ENCODE measurements at places on chromosomes 6 and 20.

- no peak for DNase-seq
Measured at GRCh38 chr20:38395165-38395564, 40.0 kb downstream of the SNHG17 start.

GRCh38 chr20:57469418-57470211 is 55.3 kb downstream of the CTCFL start:
- DNase-seq, result no peak

- no peak for DNase-seq
Measured at GRCh38 chr6:85115376-85115775, 334.5 kb upstream of the NT5E start.

- no peak for DNase-seq
Measured at GRCh38 chr20:53829724-53830521, 236.3 kb upstream of the ZNF217 start.

DNA sequence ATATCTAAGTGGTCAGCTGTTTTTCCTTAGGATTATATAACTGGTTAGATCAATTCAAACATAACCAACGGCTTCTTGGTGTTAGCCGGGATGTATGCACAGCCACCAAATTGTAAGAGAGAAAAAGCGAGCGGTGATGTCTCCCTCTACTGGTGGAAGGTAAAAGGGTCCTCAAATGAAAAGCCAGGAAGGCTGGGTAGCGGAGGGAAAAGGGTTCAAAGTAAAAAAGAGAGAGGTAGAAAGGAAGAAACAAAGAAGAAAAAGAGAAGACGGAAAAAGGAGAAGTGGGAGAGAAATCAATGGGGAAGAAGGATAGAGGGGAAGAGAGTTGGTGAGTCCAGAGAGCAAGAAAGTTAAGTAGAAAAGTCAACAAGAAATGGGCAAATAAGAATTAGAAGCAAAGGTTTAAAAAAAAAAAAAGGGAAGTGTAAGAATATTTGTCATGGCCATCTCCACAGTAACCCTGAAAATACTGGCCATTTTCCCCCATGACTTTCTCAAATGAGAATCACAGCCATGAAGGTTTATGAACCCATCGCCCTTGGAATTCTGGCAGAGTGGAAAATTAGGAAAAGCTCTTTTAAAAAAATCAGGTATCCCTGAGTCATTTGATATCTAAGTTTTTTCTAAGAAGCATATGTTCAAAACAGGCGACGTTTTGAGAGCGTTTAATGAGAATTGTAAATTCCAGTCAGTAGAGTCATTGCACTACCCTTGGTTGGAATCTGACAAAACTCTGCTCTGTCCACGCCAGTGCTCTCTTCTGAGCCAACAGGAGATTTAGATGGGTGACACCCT is 155.6 kb upstream of the SNX9 start:
- DNase-seq, result peak; percentile 30

DNA sequence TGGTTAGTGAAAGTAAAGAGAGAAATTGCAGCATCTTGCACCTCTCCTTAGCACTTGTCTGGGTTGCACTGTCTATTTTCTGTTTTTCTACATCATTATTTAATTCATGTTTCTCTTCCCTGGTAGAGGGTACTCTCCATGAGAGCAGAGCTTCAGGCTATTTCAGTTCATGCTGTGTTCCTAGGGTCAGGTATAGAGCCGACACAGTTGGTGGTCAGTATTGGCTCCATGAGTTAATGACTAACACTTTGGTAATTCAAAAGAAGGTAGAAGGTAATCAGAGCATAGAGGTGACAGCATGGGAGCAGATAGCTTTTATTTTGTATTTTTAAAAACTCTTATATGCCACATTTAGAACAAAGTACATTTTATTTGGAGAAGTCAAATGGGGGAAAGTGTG is 42.7 kb downstream of the RIMS1 start:
- DNase-seq, result no peak

DNA sequence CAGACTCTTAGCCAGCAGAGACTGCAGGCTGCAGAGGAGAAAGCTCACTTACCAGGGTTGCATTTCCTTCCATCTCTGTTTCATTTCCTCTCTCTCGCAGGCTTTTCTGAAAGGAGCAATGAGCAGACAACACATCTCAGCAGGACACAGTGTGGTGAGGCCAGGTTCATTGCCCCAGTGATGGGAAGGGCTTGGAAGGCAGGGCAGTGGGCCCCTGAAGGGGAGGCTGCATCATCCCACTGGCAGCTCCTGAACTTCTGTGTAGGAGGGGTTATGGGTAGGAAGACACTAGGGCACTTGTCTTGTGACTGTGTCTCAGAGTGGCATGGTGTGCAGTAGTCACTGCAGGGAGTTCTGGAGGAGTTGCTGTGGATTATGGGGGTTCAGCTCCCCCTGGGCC is 246.8 kb downstream of the QKI start:
- DNase-seq, result no peak

DNA sequence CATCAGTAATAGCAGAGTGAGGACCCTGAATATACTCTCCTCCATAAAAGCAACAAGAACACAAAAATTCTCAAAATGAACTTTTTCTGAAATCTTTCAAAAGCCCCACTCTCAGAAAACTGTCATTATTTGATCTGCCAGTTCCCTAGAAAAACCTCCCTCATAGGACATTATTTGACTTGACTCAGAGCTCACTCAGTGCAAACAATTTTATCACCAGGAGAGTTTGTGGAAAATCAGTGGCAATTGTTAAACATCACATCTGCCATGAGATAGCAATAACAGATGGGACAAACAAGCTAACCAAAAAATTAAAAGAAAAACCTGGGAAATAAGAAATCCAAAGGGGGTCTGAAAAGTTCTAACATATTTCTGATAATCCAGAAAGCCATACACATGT is 100.0 kb downstream of the ATG5 start:
- no peak for DNase-seq

GRCh38 chr20:16224836-16225235 is 348.4 kb downstream of the KIF16B start:
- DNase-seq, result no peak

- no peak for DNase-seq
Measured at GRCh38 chr20:1327241-1327653, 1.7 kb downstream of the SDCBP2 start.

- no peak for DNase-seq
Measured at GRCh38 chr6:20246125-20246524, 33.9 kb upstream of the MBOAT1 start.

DNA sequence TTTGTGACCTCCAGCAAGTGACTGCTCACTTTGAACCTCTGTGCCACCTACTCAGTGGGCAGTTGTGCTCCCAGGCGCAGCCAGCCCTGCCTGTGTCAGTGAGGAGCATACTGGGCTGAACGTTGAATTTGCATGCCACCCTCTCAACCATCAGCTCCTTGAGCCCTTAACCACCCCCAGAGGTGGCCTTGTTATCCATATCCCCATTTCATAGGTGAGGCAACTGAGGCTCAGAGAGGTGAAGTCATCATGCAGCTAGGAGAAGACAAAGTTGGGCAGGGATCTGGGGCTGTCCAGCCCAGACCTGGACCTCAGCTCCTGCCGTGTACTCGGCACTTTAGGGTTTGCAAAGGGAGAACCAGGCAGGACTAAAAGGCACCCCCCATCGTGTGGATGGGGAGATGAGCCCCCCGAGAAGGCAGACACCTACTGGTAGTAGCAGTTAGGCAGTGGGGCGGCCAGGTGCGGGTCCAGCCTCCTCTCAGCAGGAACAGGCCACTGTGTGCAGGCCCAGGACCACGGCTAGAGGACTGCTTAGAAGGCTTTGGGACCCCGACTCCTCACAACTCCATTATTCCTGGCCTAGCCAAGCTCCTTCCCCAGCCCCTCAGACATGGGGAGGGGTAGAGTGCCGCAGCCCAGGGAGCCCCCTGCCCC is 100.8 kb upstream of the MYL9 start:
- no peak for DNase-seq

DNA sequence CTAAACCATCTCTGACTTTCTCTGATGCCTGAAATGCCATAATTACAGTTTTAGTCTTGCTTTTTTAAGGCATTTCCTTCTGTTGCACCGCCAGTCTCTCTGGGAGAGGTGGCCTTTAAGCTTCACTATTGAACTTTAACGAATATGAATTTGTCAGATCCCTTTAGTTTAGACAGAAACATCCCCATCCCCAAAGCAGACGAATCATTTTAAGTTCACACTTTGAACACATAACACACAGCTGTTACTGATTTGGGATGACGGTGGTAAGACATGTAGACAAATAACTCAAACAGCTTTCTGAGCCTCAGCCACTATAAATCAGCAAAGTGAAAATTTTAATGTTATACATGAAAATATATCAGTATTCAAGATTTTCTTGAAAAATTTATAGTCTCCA is 7.2 kb upstream of the IPCEF1 start:
- DNase-seq, result no peak

- no peak for DNase-seq
Measured at GRCh38 chr6:169568314-169569087, 133.3 kb downstream of the WDR27 start.

DNA sequence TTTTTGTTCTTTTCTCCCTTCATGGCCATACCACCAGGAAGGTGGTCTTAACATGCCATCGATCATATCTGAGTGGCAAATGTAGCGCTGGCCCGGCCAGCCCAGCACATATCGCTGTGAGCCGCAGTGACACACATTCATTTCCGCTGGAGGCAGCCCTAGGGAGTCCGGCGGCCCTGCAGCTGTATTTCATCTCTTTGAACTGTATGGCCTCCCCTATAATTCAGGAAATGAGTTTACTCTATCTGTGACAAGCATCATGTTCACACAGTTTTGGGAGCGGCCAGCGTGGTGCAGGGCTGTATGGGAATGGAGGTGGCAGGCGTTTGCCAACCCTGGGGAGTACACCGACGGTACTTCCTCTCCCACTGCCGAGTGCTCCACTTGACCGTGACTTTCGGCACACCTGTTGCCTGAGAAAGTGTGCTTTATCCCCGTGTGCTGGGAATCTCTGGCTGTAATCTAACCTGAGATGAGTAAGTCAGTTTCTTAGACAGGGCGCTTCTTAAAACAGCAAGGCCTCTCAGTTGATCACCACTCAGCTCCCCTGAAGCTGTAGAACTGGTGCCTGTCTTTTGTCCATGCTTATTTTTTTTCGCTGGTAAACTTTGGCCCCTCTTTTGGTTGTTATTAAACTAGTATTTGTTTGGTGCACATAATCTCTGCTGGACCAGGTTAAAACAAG is 257.1 kb upstream of the TAB2 start:
- DNase-seq, result peak; percentile 14

DNA sequence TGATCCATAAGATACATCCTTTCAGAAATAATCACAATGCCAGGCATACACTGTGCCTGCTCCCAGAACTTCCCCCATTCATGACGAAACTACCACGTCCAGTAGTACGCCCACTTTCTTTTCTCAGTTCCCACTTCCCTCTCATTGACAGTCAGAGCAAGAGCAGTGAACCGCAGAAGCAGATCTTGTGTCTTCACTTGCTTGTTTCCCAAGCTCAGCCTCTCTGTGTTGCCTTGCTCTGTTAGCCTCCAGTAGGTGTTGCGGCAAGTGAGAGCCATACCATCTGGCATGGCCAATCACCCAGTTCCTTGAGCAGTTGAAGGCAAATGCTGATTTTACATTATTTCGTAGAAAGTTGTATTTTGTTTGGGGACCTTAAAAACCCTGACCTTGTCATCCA is 11.7 kb downstream of the UST start:
- DNase-seq, result no peak

GRCh38 chr20:4470375-4470774 is 251.3 kb upstream of the PRND start:
- no peak for DNase-seq

GRCh38 chr6:163834226-163834970 is 419.9 kb downstream of the QKI start:
- no peak for DNase-seq

DNA sequence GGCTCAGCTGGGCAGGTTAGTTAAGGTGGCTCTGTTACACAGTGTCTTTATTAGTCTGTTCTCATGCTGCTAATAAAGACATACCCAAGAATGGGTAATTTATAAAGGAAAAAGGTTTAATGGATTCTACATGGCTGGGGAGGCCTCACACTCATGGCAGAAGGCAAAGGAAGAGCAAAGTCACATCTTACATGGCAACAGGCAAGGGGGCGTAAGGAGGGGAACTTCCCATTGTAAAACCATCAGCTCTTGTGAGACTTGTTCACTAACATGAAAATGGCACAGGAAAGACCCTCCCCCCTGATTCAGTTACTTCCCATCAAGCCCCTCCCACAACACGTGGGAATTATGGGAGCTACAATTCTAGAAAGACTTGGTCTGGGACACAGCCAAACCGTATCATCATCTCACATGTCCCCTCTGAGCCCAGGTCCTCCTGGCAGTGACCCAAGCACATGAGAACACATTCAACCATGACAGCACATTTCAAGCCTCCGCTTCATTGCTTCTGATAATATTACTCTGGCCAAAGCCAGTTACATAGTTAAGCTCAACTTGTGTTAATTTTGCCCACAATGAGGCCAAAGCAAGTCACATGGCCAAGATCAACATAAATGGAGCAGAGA is 383.9 kb downstream of the PLCB1 start:
- DNase-seq, result no peak

Measured in stimulated activated CD4-positive, alpha-beta T cell treated with anti-CD3 and anti-CD28 coated beads, TNF-alpha, amount 100 ng/mL, for 1 hour (primary cell).